HFFc6 (cell line): ENCODE measurements at places on chromosomes 5 and 9. TPM values are rescaled to one million over a fixed set of nuclear protein-coding genes. Genes with fewer than 3 reads are reported as not detected.

- DNase-seq = no peak
Observed at GRCh38 chr5:162096448-162096847, 28.9 kb downstream of the GABRG2 start.

RGS7BP gene
- total RNA-seq = not detected in 3 replicates

ADAMTS16 gene
- total RNA-seq = 0.17 to 0.70 TPM in 2 of 3 replicates, not detected in the other

SHISAL2B gene
- not detected in 3 replicates for total RNA-seq
